ENCODE measurements at places on chromosomes 12 and 14.

GRCh38 chr12:103673891-103674375, 86.9 kb downstream of the STAB2 start:
- DNase-seq, result no peak

- no peak for DNase-seq
These were observed 220.3 kb downstream of the FBXL14 start for GRCh38 chr12:1373901-1374735.

DNA sequence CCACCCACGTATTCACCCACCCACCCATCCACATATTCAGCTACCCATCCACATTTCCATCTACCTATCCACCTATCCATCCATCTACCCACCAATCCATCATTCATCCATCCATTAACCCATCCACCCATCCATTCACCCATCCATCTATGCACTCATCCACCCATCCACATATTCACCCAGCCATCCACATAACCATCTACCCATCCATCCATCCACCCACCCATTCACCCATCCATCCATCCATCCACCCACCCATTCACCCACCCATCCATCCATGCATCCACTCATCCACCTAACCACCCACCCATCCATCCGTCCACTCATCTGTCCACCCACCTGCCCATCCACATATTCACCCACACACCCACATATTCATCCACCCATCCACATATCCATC, 70.5 kb downstream of the LGMN start:
- no peak for DNase-seq

DNA sequence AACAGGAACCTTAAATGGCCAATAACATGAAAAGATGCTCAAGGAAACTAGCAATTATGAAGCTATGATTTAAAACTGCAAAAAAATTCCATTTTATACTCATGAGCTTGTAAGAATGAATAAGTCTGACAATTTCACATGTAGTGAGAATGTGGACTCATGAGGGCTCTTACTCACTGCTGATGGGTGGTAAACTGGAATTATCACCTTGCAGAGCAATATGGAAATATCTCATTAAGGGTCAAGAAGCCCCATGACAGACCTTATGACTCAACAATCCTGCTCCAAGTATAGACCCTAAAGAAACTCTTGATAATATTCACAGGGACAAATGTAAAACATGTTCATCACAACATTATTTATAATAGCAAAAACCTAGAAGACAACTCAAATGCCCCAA, 23.5 kb upstream of the SMAGP start:
- no peak for DNase-seq

GRCh38 chr14:98170575-98170974, 1101.4 kb downstream of the BCL11B start:
- DNase-seq, result no peak

- peak; percentile 75 for DNase-seq
These were observed 47.1 kb downstream of the BCAT1 start for GRCh38 chr12:24901576-24902461.

DNA sequence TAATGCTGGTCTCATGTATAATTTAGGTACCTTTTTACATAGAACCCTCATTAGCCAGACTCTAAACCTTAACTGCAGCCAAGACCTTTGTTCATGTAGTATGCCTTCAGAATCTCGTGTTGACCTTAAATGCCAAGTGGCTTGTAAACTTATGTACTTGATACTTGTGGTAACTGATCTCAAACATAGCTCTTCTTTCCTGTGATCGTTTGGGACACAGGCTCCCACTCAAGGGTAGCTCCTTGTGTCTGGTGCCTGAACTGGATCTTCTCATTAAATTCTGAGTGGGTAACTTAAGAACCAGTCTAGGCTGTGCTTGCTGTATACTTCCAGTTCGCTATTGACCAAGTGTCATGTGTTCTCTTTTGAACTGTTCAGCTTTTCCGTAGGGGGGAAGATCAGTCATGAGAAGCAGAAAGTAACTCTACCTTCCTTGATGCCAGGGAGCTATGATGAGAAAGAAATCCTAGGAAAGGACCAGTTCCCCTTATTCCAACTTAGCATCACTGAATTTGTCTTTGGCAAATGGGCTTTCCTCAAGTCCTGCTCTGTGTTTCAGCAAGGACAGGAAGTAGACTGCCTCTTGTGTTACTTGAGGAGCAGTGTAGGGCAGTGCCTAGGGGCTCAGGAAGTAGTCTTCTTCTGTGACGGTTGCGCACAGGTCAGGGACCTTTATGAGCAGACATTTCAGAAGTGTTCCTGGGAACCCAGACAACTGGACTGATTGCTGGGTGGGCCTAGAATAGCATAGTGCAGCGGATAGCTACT, 2.5 kb downstream of the LGALS3 start:
- no peak for DNase-seq

DNA sequence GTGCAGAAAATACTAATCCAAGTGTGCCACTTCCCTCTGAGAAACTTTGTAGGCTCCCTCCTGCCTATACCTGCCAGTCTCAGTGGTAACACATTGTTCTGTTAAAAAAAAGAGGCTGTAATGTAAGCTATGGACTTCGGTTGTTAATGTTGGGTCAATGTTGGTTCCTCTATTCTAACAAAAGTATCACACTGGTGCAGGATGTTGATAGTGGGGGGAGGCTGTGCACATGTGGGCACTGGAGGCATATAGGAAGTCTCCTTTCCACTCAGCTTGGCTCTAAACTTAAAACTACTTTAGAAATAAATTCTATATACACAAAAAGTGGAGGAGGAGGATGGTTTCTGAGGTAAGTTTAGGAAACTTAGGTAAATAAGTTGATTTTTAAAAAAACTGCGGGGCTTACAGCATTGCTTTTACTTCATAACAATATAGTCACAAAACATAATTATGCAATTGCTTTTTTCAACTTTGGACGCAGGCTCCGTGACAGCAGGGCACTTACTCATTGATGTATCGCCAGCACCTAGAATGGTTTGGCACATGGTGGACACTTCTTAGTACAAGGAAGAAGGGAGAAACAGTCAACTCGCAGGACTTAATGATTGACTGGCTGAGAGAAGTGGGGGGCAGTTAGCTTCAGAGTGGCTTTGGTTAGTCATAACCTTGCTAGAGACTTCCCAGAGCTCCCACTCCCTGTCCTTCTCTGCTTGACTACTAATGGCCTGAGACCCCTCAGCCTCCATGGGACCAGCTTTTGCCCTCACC, 7.9 kb upstream of the NYNRIN start:
- DNase-seq, result no peak

- peak; percentile 69 for DNase-seq
These were observed 340.3 kb upstream of the RGS6 start for GRCh38 chr14:71591929-71592328.

DNA sequence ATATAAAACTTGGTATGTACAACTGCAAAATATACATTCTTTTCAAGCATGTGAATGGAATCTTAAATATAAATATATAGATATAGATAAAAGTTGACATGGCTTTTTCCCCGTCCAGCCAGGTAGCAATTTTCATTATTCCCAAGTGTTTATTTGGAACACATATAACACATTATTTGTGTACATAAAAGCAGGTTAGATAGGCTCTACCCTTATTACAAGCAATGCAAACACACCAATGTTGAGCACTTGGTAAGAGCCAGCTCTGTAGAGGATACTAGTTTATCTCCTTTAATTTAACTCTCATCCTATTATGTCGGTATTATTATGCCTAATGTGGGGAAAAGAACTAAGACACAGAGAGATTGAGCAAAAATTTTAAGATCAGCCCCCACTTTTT, 7.0 kb upstream of the INSM2 start:
- DNase-seq, result no peak

DNA sequence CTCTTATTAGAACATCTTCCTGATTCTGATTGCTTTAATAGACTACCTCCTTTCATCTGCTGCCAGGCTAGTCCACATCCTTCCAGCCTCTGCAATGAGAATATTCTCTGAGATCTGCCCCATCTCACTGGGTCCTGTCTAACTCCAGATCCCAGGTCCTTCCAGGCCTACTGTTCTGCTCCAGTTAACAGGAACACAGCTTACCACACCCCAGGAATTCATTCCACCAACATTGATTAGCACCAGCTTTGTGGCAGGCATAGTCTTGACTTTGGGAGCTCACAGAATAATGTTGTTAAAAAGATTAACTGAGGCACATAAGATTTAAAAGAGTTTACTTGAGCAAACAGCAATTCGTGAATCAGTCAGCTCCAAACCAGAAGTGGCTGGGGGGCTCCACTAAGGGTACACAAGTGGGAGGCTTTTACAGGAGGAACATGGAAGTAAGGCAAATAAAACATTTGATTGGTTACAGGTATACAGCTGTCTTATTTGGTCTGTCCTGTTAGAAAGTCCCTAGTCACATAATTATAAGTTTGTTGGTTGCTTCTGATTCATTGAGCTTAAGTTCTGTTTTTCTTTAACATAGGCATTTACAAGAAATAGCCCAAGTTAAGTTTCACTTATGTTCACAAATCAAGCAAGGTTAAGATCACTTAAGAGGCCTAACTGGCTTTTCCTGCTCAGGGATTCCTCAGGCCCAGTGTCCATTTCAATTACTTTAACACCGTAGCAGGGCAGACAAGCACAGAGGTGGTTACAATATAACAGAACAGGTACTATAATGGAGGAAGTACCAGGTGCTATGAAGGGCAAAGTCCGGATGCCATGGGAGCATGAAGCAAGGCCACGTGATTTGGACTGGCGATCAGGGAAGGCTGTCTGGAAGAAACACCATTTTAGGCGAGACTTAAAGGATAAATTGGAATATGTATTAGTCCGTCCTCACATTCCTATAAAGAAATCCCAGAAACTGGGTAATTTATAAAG, 12.2 kb upstream of the MYH7 start:
- no peak for DNase-seq

DNA sequence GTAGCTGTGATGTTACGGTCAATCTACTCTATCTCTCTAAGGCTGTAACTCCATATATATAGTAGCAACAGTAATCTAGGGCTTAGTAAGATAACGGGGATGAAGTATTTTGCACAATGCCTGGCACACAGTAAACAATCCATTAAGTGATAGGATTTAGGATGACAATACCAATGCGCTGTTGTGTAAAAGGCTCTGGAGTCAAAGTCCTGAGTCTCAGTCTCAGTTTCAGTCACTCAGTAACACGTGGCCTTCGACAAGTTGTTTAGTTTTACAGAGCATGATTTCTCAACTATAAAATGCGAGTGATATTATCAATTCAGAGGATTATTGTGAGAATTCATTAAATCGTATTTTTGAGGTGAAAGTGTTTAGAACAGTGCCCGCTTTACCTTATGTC, 162.4 kb downstream of the GARIN6 start:
- no peak for DNase-seq

DNA sequence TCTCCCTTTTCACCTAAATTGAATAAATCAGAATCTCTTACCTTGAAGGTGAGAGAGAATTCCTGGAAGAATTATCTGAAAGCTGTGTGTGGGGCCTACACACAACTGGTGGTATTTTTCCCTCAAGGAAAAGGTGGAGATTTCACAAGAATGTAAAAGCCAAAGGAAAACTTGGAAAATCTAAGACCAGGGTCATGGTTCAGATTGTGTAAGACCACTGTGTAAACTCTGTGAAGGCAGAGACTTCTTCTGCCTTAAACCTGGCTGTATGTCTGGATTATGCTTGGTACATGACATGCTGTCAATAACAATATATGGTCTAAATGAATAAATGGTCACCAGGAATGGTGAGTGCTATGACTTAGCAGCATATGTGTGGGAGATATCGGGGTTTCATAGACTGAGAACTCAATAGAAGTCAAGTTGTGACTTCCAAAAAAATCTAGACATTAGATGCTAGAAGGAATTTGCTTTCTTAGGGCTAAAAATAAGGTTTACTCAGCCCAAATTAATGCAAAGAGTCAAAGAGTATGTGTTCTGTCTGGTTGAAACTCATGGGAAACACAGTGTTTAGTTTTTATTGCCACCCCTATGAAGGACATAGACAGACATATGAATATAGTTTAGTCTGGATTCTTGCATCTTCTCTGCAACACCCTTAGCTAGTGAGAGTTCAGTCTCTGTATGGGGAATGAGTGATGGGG, 163.7 kb downstream of the SNAPC1 start:
- no peak for DNase-seq

DNA sequence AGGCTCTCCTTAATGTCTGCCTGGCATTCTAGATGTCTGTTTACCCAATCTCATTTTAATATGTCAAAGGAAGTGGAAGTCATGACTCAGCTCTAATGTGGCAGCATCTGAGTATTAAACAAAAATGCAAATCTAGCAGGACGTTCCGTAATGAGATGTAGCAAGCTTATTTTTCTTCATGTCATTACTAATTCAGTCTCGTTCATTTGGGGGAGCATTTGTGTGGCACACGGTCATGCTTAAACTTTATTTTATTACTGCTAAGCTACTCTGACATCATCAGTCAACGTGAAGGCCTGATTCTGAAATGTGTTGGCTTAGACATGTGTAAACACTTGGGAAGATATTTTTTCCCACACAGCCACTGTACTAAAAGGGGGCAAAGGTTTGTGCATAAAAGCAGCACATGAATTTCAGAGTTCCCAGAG, 326.7 kb upstream of the TMPO start:
- peak; percentile 55 for DNase-seq

- no peak for DNase-seq
These were observed 109.5 kb downstream of the ZFP36L1 start for GRCh38 chr14:68683326-68683725.

DNA sequence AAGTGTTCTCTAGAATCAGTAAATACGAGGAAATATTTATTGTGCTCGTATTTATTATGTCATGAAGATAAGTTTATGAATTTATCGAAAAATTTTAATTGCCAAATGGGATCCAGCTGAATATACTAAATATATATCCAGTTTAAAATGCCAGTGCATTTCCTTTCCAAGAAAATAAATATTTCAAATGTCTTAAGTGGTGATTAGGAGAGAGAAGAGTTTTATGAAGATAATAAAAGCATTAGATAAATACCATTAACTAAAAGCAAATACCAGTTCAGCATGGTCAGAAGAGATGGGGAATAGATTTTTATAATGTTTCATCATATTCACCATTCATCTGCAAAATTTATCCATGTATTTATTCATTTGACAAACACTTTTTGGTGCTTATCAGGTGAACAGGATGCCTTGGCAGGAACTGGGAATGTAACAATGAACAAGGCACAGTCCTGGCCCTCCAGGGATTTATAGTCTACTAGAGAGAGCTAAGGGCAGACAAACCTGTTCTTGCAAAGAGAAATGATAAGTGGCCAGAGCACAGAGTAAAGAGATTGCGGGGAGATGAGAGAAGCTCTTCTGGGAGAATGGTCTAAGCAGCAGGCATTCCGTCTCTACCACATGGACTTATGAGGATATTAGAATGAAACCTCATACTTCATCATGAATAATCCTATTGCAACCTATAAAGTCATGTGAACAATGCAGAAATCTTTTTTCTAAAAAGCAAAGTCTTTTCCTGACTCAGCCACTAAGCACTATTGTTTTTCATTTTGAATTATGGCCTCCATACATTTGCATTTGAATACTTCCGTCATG, 143.7 kb upstream of the ABCD2 start:
- no peak for DNase-seq

- no peak for DNase-seq
These were observed 23.3 kb downstream of the PPP1R36 start for GRCh38 chr14:64573109-64573508.

GRCh38 chr12:83827860-83828259, 1084.7 kb downstream of the SLC6A15 start:
- DNase-seq, result no peak
